ENCODE measurements at places on chromosomes 1 and 21.

GRCh38 chr1:208885060-208885459, 640.9 kb upstream of the PLXNA2 start:
- DNase-seq: peak; percentile 8

GRCh38 chr1:204841798-204842197, 28.9 kb upstream of the NFASC start:
- DNase-seq: no peak

GRCh38 chr1:85612704-85613361, 32.3 kb downstream of the CCN1 start:
- DNase-seq: peak; percentile 92

DNA sequence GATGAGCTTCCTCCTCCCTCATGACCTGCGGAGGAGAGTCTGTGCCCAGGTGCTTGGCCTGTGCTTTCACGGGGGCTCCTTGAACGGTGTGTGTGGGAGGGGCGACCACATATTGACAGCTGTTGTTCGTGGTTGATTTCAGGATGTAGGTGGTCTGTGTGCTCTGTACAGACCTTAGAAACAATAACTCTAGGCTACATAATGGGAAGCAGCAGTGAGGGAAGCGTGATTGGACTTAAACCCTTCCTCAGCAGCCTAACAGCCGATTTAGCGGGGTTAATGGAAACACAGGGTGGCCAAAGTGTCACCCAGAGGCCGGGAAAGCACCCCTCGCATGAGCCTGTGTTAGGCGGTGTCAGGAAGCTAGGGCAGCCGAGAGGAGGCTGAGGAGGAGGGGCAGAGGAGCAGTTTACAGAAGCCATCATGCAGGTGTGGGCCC, 56.0 kb downstream of the TBCE start:
- no peak for DNase-seq

GRCh38 chr1:156233426-156234127, 8.4 kb upstream of the BGLAP start:
- DNase-seq: peak; percentile 81

DNA sequence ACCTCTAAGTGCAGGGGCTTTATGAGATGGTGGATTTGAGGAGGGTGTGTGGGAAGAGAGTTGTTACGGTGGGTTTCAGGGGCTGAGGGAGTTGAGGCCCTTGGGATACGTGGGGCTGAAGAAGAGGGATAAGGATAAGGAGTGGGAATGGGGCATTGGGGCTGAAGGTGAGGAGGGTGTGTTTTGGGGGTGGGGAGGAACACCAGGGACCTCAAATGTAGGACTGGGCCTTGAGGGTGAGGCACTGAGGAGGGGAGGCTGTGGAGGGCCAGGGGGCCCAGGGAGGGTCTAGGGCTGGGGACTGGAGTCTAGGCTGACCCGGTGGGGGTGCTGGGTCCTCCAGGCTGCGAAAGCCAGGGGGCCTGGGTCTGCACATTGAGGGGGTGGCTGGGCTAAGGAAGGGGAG, 1.2 kb upstream of the PLEKHM2 start:
- no peak for DNase-seq

DNA sequence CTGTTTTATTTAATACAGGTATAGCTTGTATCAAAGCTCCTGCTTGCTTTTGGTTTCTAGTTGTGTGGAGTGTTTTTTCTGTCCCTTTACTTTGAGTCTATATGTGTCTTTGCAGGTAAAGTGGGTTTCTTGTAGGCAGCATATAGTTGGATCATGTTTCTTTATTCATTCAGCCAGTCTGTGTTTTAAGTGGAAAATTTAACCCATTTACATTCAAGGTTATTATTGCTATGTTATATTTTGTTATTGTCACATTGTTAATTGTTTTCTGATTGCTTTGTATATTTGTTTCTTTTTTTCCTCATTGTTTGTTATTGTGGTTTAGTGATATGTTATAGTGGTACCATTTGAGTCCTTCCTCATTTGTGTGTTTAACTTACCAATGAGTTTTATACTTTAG, 26.7 kb downstream of the CLDN19 start:
- DNase-seq: no peak

GRCh38 chr1:42723511-42723910, 16.5 kb downstream of the CLDN19 start:
- DNase-seq: no peak

DNA sequence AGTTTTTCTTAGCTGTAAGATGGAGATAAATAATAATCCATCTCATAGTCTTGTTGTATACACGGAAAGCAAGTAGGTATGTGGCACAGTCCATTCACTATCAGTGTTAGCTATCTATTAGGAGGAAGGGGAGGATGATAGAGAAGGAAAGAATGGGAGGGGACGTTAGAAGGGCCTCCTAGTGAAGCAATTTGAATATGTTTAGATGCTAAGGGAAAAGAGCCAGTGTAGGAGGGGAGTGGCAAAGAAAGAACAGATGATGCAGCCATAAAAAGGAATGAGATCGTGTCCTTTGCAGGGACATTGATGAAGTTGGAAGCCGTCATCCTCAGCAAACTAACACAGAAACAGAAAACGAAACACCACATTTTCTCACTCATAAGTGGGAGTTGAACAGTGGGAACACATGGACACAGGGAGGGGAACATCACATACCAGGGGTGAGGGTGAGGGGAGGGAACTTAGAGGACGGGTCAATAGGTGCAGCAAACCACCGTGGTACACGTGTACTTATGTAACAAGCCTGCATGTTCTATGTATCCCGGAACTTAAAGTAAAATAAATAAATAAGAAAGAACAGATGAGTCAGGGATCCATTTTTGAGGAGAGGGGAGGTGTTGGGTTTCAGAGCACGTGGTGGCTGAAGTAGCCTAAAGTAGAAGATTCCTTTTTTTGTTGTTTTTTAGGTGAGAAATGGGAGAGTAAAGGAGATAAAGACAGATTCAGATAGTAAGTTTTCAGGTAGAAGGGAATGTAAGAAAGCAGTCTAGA, 124.1 kb downstream of the POU2F1 start:
- no peak for DNase-seq

- no peak for DNase-seq
Measured at GRCh38 chr1:4847711-4848110, 193.3 kb downstream of the AJAP1 start.

- peak; percentile 44 for DNase-seq
Measured at GRCh38 chr1:184158896-184159681, 107.6 kb downstream of the TSEN15 start.

GRCh38 chr1:25805863-25806225, 5.9 kb downstream of the SELENON start:
- no peak for DNase-seq

DNA sequence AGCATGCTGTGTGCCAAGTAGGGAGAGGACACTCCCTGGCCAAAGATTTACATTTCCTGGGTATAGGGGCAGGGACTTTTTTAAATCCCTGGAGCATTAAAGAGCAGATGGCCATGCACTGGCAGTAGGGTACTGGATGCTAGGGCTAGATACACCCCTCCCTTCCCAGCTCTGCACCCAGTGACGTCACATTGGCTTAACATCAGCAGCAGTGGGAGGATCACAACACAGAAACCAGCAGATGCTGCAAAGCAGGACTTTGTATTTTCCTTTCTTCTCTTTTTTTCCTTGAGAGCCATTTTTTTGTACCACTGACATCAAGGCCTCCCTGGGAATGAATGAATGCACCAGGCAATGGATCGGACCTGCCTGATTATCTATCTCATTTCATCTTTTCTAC, 243.0 kb downstream of the KAZN start:
- no peak for DNase-seq

- DNase-seq: no peak
Measured at GRCh38 chr1:162159515-162159914, 90.0 kb downstream of the NOS1AP start.
